ENCODE measurements at places on chromosomes 1 and 21.
A peak's percentile ranks its signal among the peaks of the same experiment; 100 is the strongest.

DNA sequence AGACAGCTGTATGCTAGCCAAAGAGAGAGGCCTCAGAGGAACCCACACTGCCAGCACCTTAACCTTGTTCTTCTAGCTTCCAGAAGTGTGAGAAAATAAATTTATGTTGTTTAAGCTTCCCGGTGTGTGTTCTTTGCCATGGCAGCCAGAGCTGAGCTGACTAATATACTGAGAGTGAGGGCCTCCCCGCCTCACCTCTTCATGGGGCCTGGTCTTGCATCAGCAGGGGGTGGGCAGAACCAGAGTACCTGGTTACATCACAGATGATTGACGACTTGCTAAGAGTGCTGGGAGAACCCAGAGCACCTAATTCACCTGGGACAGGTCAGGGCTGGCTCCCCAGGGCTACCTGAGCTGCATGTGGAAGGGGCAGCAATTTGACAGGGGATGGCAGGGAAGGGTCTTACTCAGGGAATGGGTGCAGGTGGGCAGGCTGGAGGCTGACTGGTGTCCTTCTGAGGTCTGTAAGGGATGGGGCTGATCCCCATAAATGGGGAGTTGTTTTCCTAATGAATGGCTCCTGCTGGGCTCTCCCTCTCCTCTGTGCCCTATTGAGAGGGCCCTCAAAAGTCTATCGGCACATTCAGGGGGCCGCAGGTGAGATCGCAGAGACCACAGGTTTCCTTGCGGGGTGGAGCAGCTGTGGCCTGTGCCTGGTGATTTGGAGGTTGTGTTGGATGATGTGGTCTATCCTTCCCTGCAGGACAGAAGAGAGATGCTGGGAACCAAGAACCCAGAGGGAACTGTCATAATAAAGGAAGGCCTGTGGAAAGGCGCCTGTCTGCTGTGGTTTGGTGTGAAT is 60.6 kb upstream of the ETV3 start:
- DNase-seq, result no peak

- peak; percentile 97 for DNase-seq
These were observed 36.7 kb upstream of the THEM4 start for GRCh38 chr1:151945725-151946722.

DNA sequence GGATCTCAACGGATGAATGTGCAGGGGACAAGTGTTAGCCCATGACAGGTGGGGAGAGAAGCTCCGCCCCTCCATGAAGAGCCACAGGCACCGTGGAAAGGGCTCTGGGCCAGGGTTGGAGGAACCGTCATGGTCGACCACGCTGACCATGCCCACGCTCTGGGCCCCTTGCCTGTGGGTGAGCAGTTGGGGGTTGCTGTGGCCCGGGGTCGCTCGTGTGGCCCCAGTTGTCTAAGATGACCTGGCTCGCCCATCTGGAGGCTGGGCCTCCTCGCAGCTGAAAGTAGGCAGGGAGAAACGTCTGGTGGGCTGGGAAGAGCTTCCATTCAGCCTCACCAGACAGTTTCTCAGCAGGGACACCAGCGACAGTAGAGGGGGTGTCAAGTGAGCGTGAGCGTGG is 13.1 kb upstream of the UTS2 start:
- DNase-seq, result no peak

DNA sequence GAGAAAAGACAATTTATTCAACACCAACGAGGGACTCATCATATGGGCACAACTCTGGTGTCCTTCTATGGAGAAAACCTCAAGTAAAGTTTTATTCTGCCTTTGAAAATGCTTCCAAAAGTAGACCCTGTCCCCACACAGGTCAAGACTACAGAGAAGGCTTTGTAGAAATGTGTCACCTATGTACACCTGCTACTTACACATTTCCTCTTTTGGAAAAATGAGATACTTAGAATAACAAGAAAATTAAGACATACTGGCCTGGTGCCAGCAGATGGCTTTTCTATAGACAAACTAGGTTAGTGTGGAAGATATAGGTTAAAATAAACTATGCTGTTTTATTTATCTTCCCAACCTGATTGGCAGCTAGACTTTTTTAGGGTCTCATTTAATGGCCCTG is 13.6 kb downstream of the POGK start:
- no peak for DNase-seq

DNA sequence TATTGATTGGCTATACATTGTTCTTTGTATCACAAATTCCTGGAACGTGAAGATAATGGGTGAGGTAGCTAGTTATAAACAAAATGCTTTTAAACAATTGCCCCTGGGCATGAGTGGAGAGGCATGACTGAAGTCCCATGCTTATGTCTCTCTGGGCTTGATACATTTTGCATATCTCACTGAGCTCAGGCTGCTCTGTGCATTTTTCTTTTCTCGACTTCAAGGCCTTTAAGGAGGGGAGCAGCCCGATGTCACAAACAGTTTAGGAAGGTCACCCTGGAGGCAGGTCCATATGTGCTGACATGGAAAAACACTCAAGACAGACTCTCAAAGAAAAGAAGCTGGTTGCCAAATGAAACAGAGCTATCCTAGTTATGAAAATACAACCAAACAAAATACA is 80.1 kb upstream of the PUM1 start:
- no peak for DNase-seq

- peak; percentile 58 for DNase-seq
These were observed 85.4 kb upstream of the OLIG2 start for GRCh38 chr21:32940079-32941014.

GRCh38 chr1:10635085-10635896 is 160.5 kb downstream of the PEX14 start:
- no peak for DNase-seq

DNA sequence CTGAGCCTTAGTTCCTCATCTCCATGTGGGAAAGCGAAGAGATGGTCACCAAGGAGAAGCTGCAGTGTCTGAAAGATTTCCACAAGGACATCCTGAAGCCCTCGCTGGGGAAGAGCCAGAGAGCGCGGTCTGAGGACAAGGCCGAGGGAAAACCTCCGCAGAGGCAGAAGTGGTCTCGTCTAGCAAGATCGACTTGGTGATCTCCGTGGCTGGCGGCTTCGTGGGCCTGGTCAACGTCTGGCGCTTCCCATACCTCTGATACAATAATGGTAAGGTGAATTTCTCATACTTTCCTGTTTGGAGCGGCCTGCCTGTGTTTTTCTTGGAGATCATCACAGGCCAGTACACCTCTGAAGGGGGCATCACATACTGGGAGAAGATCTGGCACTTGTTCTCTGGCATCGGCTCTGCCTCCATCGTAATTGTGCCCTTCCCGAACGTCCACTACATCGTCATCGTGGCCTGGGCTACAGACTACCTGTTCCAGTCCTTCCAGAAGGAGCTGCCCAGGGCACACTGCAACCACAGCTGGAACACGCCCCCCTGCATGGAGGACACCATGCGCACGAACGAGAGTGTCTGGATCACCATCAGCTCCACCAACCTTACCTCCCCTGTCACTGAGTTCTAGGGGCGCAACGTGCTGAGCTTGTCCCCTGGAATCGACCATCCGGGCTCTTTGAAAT is 841.1 kb upstream of the TMPRSS15 start:
- DNase-seq, result no peak

DNA sequence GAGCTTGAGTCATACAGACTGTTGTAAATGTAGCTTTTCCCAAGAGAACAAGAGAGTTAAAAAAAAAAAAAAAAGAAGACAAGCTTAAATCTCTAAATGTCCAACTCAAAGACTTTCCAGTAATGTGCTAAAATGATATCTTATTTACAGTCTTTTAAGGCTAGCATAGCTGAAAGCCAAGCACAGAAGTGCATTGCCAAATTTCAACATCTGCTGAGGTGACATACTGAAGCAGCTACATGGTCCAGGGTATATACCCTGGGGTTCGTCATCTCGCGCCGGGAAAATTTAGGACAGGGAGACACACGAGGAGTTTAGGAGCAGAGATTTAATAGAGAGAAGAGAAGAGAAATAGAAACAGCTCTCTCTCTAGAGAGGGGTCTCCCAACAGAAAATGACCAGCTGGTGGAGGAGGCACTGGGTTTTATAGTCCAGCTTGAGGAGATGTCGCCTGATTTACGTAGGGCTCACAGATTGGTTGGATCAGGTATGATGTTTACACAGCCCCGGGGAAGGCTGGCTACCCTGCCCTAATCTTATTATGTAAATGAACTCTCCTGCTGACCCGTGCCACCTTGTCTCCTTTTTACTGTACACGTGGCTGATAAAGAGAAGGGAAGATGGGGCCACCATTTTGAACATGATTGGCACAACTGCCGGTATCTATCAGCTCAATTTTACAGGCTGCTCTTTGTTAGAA is 172.7 kb downstream of the TRIM33 start:
- no peak for DNase-seq

DNA sequence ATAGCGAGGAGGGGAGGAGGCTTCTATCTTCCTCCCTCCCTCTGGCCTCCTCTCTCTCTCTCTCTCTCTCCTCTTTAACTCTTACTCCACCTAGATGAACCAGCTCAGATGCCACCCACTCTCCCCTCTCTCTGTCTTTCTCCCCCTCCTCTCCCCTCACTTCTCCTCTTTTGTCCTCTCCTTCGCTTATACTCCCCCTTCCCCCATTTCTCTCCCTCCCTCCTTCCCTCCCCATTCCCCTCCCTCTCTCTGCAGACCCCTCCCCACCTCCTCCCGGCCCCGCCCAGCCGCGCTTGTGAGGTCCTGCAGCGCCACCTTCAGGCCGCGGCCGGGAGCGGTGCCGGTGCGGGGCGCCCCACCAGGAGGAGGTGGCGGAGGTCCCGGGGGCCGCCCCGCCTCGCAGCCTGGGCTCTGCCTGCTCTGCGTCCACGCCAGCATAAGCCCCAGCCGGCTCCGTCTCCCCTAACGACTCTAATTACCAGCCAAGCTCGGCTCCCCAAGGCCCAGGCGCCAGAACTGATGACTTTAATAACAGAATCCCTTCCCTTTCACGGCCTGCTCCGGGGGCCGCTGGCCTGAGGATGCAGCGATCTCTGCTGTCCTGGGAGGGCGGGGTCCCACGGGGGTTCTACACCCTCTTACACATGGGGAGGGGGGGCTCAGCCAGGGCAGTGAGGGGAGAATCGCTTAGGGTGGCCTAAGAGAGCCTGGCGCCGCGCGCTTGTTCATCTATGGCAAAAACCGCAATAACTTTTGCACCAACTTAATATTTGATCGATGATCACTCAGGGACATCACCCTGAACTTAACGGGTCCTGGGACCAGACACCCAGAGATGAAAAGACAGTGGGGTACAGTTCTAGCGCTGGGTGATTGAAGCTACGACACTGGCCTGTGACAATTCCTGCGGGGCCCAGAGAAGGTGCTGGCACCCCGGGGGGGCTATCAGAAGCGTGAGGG is 637.3 kb downstream of the MATN1 start:
- no peak for DNase-seq

DNA sequence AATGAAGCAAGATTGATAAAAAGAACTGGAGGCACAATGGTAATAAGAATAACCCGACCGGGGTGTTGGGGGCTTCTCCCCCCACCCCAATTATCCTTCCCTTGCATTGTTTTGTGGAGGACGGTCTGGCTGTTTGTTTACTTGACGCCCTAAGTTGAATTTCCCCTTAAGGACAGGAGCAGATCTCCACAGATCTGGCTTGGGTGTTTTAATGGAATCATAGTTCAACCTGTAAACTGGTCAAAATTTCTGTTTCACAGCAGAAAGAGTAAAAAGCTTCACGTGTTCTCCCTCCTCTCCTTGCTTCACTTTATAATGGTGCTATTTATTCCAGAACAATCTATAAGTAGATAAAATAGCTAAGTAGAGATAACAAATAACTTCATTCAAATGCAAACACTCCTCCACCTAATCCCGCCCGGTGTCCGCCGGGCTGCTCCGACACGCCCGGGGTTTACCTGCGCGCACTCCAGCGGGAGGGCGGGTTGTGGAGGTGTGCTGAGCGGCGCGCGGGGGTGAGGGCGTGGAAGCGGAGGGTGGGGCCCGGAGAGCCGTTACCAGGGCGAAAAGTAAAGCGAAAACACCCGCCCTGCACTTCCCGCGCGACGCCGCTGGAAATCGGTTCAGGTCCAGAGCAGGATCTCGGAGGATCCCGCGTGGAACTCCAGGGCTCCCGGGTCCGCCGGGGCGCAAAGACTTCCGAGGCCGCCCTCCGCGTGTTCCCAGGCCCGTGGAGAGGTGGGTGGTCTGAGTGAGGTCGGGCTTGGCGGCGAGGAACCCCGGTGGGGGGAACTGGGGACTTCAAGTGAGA is 2.0 kb upstream of the ATF3 start:
- peak; percentile 76 for DNase-seq

GRCh38 chr1:91831132-91831930 is 54.6 kb downstream of the TGFBR3 start:
- no peak for DNase-seq

DNA sequence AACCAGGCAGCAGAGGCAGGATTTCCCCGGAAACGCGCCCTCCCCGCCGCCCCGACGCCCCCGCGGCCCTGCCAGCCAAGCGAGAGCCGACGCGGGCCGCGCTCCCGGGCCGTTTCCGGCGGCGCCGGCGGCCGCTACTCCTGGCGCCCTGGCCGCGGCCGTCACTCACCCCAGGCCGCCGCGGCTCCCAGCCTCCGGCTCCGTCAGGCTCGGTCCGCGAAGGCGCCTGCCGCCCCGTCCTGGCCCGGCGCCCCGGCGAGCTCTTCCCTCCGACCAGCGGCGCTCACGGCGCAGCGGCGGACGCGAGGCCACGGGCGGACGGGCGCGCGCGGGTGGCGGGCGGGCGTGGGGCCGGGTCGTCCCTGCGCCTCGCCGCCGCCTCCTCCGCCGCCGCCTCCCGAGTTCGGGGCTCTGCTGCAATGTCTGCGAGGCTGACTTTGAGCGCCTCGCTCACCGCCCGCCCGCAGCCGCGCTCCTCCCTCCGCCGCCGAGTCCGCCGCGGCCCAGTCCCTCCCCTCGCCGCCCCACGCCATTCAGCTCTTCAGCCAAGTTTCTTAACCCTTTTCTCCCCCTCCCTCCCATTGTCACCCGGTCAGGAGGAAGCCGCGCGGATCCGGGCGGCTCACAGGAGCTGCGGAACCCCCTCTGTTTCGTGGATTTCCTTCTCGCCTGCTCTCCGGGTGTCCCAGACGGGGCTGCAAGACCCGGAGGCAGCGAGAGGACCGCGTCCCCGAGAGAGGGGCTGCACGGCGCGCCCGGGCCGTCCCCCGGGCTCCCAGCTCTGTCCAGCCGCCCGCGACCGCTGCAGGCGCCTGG is at the start of gene NRIP1:
NRIP1 (minus strand) TSS at position 425 of the 816 bp plus-strand sequence. CDS start 96,808 bp downstream, outside the sequence.
- peak; percentile 86 for DNase-seq

DNA sequence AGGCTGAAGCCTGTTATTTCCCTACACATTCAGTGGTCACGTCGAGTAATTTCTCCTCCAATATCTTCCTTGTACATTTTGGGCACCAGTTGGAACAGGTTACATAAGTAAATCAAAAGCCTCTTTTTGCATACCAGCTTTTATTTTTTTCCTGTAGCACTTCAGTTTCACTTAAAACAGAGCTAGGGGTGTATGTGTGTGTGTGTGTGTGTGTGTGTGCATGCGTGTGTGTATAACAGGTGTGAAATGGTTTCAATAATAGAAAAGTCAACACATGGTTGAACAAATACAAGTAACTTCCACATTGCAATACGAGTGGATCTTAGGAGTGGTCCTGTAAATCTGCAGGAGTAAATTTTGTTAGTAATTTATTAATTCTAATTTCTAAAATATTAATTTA is 3.0 kb upstream of the MAN1A2 start:
- peak; percentile 29 for DNase-seq
